ENCODE measurements at places on chromosomes 6 and 20.

DNA sequence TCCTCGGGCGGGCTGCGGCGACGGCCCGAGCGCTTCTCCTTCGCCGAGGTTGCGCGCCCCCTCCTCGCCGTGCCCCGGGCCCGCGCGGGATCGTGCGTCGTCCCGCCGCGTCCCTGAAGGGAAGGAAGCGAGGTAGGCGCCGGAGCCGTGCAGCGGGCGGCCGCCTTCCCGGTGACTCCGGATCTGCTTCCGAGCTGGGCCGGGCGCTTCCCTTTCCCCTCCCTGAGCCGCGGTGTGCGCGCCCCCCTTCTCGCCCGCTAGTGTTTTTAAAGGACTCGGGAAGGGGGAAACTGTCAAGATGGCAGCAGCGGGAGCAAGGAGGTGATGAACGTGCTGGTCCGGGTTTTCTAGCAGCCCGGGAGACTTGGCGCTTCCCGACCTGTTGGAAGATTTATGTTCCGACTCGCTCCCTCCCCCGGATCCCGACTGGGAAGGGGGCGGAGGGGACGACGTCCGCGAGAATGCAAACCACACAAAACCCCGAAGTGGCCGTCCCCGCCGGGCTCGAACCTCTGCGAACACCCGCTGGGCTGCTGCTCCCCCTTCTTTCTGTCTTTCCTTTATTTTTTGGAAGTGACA, 744 bp upstream of the FOXO3 start:
- DNase-seq = peak; percentile 73

GRCh38 chr6:165227644-165228329, 81.6 kb downstream of the C6orf118 start:
- peak; percentile 57 for DNase-seq

DNA sequence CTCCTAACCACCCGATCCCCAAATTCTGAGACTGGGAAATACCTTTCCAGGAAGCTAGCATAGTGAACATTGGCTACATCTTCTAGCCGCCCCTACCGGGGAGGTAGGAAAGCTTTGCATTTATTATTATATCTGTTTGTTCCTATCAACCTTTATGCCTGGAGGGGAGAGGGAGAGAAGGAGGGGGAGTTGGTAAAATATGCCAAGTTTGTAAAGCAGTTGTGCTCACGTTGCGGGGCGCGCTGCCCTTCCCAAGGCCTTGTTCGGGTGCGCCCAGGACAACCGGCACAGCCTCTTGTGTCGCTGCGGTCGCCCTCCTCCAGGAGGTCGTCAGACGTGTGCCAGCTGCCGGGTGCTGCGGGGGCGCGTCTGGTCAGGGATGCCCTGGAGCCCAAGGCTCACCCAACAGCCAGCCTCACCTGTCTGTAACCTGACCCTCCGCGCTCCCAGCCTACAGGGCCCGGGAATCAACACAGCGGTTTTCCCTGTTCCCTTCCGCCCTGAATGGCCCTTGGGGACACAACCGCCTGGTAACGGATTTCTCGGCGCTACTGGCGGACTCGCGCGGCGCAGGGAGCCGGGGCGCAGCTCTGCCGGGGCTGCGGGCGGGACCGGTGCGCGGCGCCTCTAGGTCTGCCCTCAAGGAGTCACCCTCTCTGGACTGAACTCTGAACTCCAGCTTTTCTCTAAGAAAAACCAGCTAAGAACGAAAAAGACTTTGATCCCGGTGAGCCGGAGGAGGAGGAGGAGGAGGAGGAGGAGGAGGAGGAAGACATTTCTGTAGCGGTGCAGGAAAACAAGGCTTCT, 1.1 kb upstream of the OVOL2 start:
- no peak for DNase-seq

GRCh38 chr6:13012296-13012695, 295.7 kb downstream of the PHACTR1 start:
- no peak for DNase-seq

DNA sequence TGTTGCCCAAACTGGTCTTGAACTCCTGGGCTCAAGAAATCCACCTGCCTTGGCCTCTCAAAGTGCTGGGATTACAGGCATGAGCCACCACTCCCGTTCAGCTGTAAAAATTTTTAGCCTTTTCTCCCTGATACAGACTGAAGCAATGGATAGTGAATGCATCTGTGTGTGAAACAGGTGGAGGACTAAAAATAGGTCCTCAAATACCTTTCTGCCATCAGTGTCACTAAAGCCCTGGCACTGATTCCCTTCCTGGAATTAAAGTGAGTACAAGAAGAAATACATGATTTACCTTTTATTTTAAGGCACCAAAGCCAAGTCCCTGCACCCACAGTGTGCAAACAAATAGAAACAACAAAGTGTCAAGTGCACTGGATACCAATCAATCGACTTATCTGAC, 25.1 kb downstream of the TULP4 start:
- DNase-seq = no peak

- no peak for DNase-seq
Measured at GRCh38 chr6:340991-341827, 48.9 kb downstream of the DUSP22 start.

DNA sequence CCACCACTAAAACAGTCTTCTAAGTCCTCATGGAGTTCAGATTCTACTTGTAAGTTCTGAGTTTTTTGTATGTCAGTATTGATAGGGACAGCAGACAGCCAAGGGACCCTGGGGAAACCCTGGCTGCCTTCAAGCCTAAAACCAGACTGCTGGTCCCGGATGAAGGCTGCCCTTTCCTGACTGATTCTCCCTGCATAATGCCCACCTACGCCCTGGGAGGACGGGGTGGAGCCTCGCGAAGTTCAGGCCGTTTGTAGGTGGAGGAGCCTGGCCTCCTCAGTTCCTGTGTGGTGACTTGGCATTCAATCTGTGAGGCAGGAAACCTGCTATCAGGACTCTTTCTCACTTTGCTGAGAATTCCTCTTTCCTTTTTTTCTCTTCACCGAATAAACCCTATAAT, 120.3 kb upstream of the LGSN start:
- DNase-seq = no peak

GRCh38 chr6:1229808-1230207, 82.1 kb upstream of the FOXQ1 start:
- no peak for DNase-seq

GRCh38 chr6:151160929-151161757, 78.6 kb upstream of the AKAP12 start:
- DNase-seq = no peak

DNA sequence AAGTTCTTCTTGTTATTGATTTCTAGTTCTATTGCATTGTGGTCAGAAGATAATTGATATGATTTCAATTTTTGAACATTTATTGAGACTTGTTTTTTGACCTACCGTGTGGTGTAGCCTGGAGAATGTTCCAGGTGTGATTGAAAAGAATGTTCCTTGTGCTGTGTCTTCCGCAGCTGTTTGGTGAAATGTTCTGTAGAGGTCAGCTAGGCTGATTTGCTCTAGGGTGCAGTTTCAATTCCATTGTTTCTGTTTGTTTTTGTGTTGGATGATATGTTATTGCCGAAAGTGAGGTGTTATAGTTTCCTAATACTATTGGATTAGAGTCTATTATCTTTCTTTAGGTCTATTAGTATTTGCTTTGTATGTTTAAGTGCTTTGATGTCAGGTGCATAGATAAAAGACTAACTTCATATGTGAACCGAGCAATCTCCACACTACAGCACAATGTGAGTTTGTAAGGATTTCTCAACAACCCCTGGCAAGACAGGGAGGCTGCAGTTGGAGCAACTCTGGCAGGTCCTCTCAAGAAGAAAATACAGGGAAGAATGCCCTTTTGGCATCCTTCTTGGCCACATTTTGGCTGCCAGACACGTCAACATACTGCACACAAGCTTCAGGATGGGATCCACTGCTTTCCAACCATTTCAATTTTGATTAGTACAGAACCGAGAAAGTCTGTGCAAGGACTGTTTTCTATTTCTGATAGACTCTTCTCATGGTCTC, 320.7 kb downstream of the RNF144B start:
- DNase-seq = no peak

GRCh38 chr20:12970372-12970821, 38.4 kb upstream of the SPTLC3 start:
- peak; percentile 74 for DNase-seq

DNA sequence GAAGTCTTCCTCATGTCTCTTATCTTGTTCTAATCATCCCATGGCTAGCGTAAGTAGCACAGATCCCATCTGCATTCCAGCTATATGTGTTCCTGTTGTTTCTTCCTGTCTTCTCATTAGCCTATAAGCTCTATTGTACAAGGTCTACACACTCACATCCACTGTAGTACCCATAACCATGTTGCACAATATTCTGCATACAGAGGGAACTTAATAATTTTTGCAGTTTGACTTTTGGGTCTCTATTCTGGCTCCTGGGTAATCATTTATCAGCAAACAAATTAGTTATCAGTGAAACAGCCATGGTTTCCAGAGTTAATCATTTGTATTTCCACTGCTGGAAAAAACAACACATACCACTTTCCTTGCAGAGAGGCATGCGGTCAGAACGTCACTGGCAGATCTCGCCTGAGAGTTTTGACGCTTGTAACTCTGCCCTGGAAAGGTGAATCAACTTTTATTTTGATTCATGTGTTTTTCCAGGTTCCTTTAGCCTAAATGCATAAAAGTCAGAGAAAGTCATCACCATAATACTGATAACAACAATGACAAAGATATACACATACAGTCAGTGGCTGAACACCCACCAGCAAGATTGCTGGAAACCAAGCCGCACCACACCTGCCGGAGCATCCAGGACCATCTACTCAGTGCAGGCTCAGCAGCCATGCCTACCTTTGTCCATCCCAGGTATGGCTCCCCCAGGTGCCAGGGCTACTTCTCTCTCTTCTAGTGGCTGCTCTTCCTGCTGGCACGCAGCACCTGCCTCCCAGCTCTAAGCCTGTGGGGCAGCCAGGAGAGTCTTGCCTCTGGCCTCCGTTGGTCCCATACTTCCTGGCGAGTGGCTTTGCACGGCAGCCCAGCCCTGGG, 158.2 kb downstream of the QRSL1 start:
- no peak for DNase-seq

DNA sequence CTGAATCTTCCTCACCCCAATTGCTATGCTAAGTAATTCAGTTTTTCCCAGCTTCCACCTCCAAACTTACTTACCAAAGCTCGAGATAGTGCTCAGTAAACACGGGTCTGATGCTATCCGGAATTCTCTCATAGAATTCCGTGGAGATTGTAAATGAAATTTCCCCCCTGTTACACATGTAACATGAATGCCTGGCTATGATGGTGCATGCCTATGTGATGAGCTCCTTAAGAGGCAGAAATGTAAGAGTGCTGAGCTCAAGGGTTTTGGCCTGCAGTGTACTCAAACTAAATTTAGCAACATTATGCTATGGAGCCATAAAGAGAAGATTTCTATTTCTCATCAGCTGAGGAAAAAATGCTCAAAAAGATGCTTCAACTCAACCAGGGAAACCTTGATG, 133.4 kb upstream of the FUT9 start:
- no peak for DNase-seq

GRCh38 chr6:109238396-109238795, 143.1 kb downstream of the CEP57L1 start:
- DNase-seq = no peak

GRCh38 chr20:17026346-17026745, 200.5 kb upstream of the PCSK2 start:
- no peak for DNase-seq

DNA sequence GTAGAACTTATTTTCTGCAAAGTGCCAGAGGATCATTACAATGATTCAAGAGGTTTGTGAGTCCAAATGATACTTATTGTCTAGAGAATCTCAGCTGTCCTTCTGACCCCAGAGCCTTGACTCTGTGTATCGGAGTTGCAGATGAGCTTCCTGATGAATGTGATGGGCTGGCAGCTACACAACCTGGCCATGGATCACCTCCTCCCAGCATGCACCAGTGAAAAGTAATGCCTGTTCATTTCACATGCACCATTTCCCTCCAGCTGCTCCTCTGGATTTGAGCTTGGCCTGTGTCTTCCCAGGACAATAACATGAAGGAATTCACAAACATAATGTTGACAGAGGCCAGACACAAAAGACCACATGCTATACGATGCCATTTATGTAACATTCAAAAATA, 30.0 kb downstream of the SNHG17 start:
- DNase-seq = no peak

DNA sequence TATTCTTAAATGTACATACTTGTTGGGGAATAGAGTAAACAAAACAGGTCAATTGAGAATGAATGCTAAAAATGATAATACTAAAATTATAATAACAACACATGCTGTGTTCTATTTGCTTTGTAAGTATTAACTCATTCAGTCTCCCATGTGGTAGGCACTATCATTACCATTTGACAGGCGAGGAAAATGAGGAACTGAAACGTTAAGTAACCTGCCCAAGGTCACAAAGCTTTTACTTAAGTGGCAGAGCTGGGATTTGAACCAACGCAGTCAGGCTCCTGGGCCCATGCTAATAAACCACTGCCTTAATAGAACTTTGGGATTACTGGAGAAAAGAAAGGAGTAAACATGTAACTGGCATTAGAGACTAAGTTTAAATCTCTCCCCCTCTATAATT, 3.8 kb downstream of the NSFL1C start:
- no peak for DNase-seq

DNA sequence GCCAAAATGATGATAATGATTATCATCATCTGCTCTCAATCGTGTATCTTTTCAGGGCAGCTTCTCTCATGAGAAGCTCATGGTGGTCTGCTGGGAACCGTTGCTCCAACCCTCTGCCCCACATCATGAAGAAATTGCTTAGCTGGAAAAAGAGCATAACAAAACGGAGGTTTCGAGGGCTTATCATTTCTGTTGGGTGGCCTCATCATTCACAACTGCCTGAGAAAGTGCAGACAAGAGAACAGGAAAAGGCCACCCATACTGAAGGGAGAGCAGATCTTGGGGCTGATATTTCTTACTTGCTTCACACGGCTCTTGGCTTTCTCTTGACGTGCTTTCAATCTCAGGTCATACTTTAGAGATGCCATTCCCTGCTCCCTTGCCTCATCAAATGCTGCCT, 471.6 kb downstream of the CD83 start:
- DNase-seq = no peak

- DNase-seq = peak; percentile 36
Measured at GRCh38 chr6:113742342-113742741, 114.8 kb upstream of the MARCKS start.

DNA sequence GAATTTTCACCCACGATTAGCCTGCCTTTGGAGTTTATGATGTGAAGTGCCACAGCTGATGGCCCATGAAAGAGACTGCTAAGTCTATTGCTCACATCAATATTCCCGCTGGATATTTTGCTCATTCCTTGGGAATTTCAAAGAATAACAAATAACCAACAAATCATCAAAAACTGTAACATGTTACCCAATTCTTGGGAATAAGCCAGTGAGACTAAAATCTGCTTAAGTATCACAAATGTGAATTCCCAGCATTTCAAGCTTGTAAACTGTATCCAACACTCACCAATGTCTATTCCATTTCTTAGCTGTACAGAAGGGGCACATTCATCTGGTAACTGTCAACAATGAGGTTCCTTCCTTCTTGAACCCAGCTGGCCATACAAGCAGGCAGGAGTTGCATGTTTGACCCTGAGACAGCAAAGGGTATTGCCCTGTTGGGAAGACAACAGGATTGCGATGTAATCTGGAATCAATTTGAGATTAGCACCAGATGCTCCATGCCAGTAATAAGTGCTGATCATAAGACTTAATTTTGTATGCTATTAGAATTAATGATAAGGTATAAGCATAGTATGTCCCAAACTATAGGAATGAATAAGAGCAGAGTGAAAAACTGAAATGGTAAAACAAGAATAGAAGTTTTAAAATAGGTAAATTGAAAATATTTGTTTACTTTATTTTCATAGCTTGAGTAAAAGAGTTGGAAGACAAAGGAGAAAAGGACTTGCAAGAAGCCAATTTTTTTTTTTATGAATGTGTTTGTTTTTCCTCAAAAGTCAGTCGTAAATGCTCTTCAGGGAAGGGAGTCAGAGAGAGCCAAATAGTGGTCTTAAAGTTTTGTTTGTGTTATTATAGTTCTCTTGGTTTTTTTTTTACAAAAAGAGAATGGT, 58.8 kb downstream of the RSPO3 start:
- peak; percentile 72 for DNase-seq
